ENCODE measurements at places on chromosomes 4 and X. TPM values are rescaled to one million over a fixed set of nuclear protein-coding genes. Genes with fewer than 3 reads are reported as not detected.

GRCh38 chr4:103429283-103429682 lies 231.1 kb upstream of the CENPE start:
- no peak for DNase-seq

Gene POU3F4
- not detected for polyA plus RNA-seq

DNA sequence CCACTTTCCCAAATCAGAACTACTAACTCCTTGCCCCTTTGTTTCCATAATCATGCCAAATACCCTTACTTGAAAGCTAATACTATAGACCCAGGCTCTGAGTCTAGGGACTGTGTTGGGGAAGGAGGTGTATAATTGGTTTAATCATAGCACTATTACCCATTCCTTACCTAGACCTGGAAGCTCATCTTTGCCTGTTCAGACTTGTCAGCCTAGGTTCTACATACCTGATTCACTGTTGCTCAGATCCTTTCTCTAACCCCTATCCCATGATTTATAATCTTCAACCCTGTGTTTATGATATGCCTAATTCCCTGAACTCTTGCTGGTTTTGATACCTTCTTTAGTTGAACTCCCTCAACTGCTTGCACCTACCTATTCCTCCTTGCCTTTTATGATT lies 123.1 kb upstream of the GRIA3 start:
- DNase-seq = no peak

DNA sequence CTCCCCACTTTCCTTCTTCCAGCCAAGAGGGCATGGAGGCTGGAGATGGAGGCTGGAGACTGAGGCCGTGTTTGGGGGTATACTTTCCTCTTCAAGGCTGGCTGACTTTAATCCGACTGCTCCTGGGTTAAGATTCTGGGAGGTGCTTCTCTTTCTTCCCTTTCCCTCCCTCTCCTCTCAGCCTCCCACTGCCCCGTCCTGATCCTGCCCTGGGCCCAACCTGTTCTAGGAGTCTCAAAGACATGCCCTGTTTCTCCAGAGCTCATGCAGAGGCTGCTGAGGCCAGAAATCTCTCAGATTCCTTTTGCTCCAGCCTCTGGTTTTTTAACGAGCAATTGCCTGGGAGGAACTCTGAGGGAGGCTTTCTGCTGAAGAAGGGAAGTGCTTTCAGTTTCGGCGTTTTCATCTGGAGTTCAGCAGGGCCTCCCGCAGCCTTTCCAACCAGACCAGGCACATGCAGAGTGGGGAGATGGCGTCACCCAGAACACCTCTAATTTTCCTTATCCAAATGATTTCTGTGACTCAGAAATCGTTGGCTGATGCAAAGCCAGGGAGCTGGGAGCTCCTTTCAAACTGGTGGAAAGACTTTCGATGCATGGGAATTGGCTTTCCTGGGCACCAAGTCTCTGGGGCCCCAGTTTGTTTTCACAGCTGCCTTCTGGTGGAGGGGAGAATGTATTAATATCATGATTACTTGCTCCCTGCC lies 34.5 kb upstream of the FAM9C start:
- peak; percentile 64 for DNase-seq

Gene TACR3
- polyA plus RNA-seq = not detected

DNA sequence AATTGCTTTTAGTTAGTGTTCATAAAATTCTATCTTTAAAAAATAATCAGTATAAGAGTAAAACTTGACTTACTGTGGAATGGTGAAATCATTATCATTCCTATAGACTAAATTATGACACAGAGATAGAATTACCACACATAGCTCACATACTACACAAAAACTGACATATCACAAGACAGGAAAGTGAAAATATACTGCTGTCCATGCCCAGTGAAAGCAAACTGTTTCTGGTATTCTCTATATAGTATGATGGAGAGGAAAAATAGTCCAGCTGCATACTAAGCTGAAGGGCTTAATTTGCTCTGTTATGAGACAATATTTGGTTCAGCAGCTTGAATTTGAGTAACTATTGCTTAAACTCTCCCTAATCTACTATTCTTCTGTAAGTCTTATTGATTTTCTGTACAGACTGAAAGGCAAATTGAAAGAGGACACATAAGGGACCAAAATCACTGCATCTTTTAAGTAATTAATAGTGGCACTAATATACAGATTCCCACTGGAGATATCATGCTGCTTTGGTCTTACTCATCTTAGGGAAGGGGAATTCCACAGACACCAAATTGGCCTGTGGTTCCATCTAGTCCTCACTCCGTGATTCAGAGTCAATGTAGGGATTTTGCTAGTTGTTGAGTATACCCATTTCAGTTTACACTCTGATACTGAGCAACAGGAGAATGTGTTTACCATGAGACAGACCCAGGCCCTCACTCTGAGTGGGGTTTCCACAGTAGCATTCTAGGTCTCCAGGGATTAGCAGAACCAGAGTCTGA lies 47.4 kb upstream of the AGA start:
- DNase-seq = no peak

DNA sequence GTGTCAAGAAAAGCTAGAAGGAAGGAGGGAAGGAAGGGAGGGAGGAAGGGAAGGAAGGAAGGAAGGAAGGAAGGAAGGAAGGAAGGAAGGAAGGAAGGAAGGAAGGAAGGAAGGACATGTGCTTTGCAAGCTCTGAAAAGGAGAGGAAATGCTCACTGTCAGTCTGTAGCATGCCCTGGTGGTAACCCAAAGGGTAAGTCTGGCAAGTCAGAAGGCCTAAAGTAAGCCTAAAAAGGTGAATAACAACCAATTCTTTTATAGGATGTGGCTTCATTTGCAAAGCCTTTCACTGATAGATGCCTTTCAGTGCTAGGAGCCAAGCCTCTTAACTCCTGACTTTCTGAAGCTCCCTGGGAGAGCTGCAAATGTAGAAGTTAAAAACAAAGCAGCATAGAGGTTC lies 542.6 kb downstream of the CFAP47 start:
- no peak for DNase-seq

Gene DMRTC1
- polyA plus RNA-seq = not detected

Measured in small intestine (tissue), 16 donors.